ENCODE measurements at places on chromosomes 5 and 9.

DNA sequence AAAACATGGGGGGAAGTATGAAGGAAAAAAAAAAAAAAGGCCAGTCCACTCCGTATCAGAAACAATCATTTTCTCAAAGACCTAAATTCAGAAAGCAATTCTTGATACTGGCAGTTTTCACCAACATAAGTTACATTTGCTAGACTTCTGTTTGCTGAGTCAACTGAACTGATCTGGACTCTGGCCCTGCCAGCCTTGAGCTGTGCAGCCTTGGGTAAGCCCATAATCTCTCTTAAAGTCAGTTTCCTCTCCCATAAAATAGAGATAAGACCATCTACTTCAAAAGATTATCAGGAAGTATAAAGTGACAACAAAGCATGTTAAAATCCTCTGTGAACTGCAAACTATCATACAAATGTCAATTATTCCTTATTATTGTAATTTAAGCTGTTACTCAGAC lies 106.8 kb downstream of the MAPKAP1 start:
- no peak for DNase-seq

DNA sequence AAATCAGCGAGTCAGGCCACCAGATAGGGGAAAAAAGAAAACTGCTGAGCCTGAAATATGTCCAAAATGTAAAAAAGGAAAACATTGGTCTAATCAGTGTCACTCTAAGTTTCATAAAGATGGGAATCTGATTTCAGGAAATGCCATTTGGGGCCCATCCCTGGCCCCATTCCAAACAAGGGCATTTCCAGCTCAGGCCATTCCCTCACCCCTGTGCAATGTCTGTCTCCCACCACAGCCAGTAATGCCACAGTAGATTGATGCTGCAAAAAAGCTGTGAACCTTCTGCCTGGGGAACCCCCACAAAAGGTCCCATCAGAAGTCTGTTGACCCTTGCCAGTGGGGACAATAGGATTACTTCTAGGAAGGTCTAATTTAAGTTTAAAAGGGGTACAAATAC lies 199.6 kb downstream of the YTHDC2 start:
- DNase-seq, result no peak

DNA sequence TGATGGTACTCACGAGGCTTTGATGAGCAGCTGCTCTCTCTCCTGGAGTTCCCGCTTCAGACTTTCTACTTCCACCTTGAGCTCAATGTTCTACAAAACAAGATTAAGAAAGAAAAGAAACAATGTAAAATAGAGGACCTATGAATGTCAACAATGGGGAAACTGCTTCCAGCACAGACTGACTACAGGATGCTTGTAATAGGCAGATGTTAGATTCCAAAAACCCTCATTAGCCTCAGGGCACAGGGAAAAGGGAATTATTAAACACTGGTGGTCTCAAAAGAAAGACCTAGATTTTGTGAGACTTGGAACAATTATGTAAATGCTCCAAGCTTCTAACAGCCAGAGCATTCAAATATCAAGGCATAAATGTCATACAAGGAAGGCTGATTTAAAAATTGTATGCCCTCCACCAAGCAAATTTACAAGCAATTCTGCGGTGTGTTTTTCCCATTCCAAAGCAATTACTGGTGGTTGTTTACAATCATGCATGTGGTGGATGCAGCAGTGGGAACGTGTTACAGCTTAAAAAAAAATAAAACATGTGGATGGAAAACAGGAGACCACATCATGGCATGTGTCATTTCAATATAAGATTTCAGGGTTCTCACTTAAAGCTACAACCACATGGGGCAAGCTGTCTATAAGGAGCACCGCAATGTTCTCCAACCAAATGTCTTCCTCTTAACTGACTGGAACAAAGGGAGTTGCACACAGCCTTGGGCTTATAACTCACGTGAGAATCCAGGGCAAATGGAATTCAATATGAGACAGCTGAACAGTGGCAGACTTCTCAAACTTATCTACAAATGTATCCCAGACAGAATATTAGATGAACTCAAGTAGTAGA lies 34.0 kb downstream of the CDK5RAP2 start:
- no peak for DNase-seq

DNA sequence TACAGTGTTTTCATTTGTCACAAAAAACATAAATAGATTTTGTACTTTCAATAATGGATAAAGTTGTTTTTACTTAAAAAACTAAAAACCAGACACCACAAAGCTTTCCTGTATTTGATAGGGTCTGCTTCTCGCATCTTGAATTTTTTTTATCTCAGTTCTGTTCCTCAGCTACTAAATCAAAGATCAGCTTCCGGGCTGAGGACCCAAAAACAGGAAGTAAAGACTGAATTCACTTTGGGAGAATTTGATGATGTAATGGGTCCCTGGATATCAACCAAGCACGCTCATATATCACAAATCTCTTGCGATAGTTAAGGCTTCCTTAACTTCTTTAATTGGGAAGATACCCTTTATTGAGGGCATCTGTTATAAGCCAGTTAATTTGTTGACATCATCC lies 24.1 kb downstream of the ITK start:
- DNase-seq, result no peak

- DNase-seq, result no peak
Observed at GRCh38 chr5:50934343-50934742, 267.9 kb downstream of the PARP8 start.

Measured in activated CD4-positive, CD25-positive, alpha-beta regulatory T cell treated with anti-CD3 and anti-CD28 coated beads, Interleukin-2, amount 50 U/mL, for 72 hours (primary cell).